Fibroblast of lung (primary cell): ENCODE measurements at places on chromosomes 16 and 17. TPM values are rescaled to one million over a fixed set of nuclear protein-coding genes. Genes with fewer than 3 reads are reported as not detected.

Gene GPR142
- polyA plus RNA-seq: not detected in 2 replicates

Gene MT1M
- polyA plus RNA-seq: 6.9 and 8.5 TPM in 2 replicates

Gene CCL2
- 65.7 and 170 TPM in 2 replicates for polyA plus RNA-seq

Gene PLEKHH3
- 2.3 and 3.0 TPM in 2 replicates for polyA plus RNA-seq

Gene TBC1D3H
- polyA plus RNA-seq: not detected in 2 replicates

Gene TBC1D24
- polyA plus RNA-seq: 6.3 and 6.7 TPM in 2 replicates

Gene BRICD5
- polyA plus RNA-seq: 0.23 and 0.33 TPM in 2 replicates

Gene SPDYE4
- not detected in 2 replicates for polyA plus RNA-seq

Gene TK1
- 40.6 and 138 TPM in 2 replicates for polyA plus RNA-seq

Gene THOC6
- 17.6 and 19.7 TPM in 2 replicates for polyA plus RNA-seq

Gene KCNG4
- not detected in 2 replicates for polyA plus RNA-seq

Gene CRYM
- 0.06 and 0.30 TPM in 2 replicates for polyA plus RNA-seq

Gene PRRT2
- 1.3 and 2.9 TPM in 2 replicates for polyA plus RNA-seq

Gene WNT9B
- not detected in 2 replicates for polyA plus RNA-seq

Gene UMOD
- not detected in 2 replicates for polyA plus RNA-seq

Gene C17orf78
- polyA plus RNA-seq: not detected in 2 replicates

Gene EVPL
- polyA plus RNA-seq: not detected in 2 replicates

Gene KRTAP4-5
- not detected in 2 replicates for polyA plus RNA-seq

Gene SLC5A2
- not detected in 2 replicates for polyA plus RNA-seq

Gene KPNA2
- polyA plus RNA-seq: 96.1 and 230 TPM in 2 replicates

Gene MTMR4
- polyA plus RNA-seq: 22.1 and 24.3 TPM in 2 replicates

Gene CIBAR2
- polyA plus RNA-seq: 0.10 TPM in 1 of 2 replicates, not detected in the other

Gene CRYBA1
- polyA plus RNA-seq: not detected in 2 replicates

Gene CTRB1
- not detected in 2 replicates for polyA plus RNA-seq

Gene CCL23
- polyA plus RNA-seq: not detected in 2 replicates

Gene HOXB6
- polyA plus RNA-seq: 28.9 and 42.1 TPM in 2 replicates

Gene MYH8
- polyA plus RNA-seq: 0.01 TPM in 1 of 2 replicates, not detected in the other

Gene SULT1A2
- polyA plus RNA-seq: not detected in 2 replicates

Gene KSR1
- 5.3 TPM in 2 replicates for polyA plus RNA-seq

Gene METTL23
- polyA plus RNA-seq: 34.5 and 35.1 TPM in 2 replicates

Gene SLC46A1
- 2.9 and 4.6 TPM in 2 replicates for polyA plus RNA-seq

Gene PLA2G10
- polyA plus RNA-seq: not detected in 2 replicates

Gene DNAI2
- not detected in 2 replicates for polyA plus RNA-seq

Gene KRTAP1-1
- 0.25 and 0.64 TPM in 2 replicates for polyA plus RNA-seq

Gene SCNN1B
- polyA plus RNA-seq: not detected in 2 replicates

Gene FBXW10
- 0.03 TPM in 1 of 2 replicates, not detected in the other for polyA plus RNA-seq

Gene CLEC10A
- not detected in 2 replicates for polyA plus RNA-seq

Gene USP43
- 0.08 TPM in 1 of 2 replicates, not detected in the other for polyA plus RNA-seq

Gene PCGF2
- polyA plus RNA-seq: 8.0 and 10.5 TPM in 2 replicates

Gene PPY
- polyA plus RNA-seq: not detected in 2 replicates

Gene USB1
- 32.7 and 53.2 TPM in 2 replicates for polyA plus RNA-seq
